ENCODE measurements at places on chromosomes 3 and 15.

DNA sequence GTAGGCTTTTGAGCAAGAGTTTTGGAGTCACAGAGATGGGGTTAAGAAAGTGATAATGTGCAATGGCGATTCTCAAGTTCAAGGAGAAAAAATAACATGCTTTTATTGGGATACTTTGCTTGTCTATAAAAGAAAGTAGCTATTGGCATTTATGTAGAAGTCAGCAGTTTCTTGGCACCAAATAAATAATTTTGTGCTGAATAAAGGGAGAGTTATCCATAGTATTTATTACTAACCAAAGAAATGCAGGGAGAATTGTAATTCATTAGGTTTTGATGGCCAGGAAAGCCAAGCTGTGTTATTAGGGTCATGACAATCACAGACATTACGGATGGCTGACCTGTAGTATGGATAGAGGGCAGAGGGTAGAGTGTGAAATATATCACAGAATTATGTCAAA is 33.1 kb downstream of the BTD start:
- DNase-seq, result no peak

DNA sequence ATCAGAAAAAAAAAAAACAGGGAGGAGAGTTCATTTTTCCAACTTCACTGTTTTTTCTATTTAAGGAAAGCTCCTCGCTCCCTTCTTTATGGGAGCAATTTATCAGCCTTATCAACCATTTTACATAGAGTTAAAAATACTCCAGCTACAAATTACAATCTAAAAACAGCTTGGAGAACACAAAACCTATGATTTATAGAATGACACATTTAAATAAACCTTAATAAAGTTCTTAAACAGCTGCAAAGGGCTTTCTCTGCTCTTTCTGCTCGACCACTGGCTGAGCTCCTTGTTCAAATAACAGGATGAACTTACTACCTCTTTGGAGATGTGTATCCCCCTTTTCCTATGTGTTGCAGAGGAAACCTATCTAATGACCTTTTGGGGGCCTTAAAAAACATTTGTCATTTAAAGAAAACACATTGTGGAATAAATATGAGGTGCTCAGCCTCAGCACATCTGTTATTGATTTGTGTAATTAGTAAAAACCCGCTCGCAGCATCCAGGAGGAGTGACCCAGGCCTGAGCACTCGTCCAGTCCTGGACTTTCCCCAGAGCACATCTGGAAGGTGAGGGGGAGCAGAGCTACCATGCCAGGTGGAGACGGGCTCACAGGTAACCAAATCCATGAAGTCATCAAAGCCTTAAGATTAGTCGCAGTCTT is 231.2 kb downstream of the ATP8B4 start:
- no peak for DNase-seq

GRCh38 chr3:23017801-23018200 is 185.3 kb upstream of the UBE2E2 start:
- DNase-seq, result no peak

GRCh38 chr3:141790171-141790570 is 27.0 kb downstream of the GRK7 start:
- DNase-seq, result peak; percentile 32

- DNase-seq, result no peak
Observed at GRCh38 chr3:46915297-46915822, 37.8 kb downstream of the PTH1R start.

- no peak for DNase-seq
Observed at GRCh38 chr15:70053001-70053715, 44.6 kb downstream of the TLE3 start.
